ENCODE measurements at places on chromosomes 6 and 20.

GRCh38 chr6:11918739-11919605, 93.1 kb upstream of the HIVEP1 start:
- DNase-seq, result no peak

DNA sequence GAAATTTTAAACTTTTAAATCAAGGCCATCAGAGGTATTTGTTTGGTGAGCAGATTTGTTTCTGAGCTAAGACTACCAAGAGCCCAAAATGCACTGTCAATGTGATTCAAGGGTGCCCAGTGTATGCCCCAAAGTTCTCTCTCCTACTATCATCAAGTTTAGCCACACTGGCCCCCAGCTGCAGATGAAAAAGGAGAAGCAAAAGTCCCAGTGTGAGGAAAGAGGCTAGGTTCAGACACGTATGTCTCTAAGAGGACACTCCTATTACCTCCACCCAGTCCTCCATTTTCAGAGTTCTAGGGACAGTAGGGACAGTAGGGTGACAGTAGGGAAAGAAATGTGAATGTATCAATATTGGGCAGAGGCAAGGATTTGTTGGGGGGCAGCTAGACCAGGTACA, 230.8 kb downstream of the CD83 start:
- no peak for DNase-seq

- no peak for DNase-seq
Measured at GRCh38 chr6:26359765-26360164, 5.2 kb upstream of the BTN3A2 start.

GRCh38 chr6:71250099-71250602, 38.5 kb upstream of the OGFRL1 start:
- DNase-seq, result peak; percentile 93

GRCh38 chr6:130632277-130632676, 194.9 kb upstream of the SMLR1 start:
- peak; percentile 45 for DNase-seq

GRCh38 chr6:3287976-3288707, 29.4 kb downstream of the PSMG4 start:
- no peak for DNase-seq

DNA sequence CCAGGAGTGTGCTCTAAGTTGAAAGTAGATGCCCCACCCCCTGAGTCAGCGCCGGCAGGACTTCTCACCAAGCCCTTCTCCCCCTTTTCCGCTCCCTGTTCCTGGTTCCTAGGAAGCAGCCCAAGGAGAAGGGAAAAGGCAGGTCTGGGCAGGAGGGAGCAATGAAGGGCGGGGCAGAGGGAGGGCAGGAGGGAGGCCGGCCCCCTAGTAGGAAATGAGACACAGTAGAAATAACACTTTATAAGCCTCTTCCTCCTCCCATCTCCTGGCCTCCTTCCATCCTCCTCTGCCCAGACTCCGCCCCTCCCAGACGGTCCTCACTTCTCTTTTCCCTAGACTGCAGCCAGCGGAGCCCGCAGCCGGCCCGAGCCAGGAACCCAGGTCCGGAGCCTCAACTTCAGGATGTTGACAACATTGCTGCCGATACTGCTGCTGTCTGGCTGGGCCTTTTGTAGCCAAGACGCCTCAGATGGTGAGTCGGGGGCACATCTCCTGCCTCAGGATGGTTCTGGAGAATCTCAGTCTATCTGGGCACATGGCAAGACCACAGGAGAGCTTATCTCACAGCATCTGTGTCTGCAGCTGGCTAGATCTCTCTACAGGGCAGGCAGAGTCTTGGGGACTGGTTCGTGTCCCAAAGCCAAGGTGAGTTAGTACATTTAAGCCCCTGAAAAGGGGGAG, at the start of gene PROCR:
PROCR (plus strand) TSS at position 320 of the 681 bp plus-strand sequence; CDS start at position 403, 83 bp downstream.
- peak; percentile 93 for DNase-seq
